ENCODE measurements at places on chromosomes 7 and 10.

- no peak for DNase-seq
These were observed 131.6 kb downstream of the NRBF2 start for GRCh38 chr10:63264617-63265221.

DNA sequence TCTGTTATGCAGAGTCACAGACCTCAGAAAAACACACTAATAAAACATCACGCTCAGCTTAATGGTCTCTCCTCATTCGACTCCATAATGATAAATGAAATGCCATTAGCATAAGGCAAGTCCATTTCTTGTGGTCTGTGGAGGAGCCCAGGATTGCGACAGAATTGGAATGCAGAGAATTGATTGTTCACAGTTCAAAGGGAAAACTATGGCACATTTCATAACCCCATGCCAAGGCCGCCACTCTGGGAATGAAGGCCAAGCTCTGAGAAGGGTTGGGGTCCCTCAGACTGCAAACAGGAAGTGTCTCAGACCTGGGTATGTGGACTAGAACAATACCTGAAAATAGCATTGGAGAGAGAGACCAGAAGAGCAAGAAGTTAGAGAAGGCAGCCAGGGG lies 398.9 kb downstream of the ADRA2A start:
- no peak for DNase-seq

GRCh38 chr7:47433564-47433895 lies 148.4 kb downstream of the TNS3 start:
- DNase-seq, result no peak

DNA sequence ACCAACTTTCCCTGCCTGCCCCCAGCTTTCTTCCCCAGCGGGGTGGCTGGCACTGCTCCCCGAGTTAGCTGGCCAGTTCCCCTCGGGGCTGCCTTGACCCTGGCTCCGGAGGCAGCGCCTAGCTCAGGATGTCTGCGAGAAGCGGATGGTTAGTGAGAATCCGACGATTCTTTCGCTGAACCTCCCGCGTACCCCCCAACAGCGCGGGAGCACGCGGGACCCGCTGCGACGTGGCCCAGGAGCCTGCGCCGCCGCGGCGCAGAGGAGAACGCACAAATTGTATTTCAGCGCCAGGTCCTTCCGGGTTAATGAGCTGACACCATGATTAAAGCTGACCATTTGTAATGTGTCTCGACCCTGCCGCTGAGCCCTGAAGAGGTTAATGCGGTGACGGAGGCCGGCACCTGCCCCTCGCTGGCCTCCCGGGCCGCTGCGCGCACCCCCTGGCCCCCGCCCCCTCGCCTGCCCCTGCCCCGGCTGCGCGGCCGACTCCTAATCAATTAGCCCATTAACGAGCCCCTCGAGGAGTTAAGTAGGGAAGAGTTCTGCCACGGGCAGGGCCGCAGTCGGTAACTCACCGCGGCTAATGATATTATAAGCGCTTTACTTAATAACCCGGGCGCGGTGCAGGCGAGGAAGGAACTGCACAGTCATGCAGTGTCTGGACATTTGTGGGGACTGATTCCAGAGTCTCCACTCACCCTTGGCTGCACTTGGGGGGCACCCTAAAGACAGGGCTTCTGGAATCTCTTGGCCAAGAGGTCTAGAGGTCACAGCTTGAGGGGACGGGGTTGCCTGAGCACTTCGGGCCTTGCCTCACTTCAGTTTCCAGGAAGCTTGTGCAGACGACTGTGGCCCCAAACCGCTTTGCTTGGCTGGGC lies 1.7 kb upstream of the HMX2 start:
- DNase-seq, result no peak

- DNase-seq, result no peak
These were observed 477.5 kb downstream of the PTPRN2 start for GRCh38 chr7:158110034-158110590.

- DNase-seq, result no peak
These were observed 352.5 kb downstream of the GPAM start for GRCh38 chr10:111831058-111831457.

GRCh38 chr7:27747589-27748368 lies 7.8 kb downstream of the TAX1BP1 start:
- no peak for DNase-seq

DNA sequence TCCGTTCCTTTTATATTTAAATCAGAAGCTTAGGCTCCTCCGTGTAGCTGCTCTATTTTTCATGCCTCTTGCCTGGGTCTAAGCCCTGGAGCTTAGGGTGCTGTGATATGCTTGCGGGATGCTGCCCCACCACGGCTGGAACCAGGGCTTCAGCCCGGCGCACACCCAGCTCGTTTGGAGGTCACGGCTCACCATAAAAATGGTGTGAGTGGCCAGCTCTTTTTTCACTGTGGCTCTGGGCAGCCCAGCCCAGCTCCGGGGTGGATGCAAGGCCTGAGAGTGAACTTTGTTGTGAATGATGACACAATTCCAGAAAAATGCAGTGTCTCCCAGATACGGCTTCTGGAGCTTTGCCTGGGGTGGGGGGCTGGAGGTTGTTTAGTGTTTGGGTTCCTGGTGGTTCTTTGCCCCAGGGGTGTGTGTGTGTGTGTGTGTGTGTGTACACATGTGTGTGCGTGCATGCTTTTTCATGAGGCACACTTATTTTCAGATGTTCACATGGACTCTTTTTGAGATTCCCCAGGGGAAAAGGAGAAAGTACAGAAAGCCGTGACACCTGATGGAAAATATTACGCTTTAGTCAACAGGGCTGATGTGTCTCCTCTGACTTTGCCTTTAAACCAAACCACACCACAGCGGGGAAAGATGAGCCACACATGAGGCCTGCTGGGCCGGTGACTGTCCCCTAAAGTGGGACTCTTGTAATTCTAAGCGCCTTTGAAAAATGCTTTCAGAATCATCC lies 46.2 kb downstream of the GRK5 start:
- no peak for DNase-seq

DNA sequence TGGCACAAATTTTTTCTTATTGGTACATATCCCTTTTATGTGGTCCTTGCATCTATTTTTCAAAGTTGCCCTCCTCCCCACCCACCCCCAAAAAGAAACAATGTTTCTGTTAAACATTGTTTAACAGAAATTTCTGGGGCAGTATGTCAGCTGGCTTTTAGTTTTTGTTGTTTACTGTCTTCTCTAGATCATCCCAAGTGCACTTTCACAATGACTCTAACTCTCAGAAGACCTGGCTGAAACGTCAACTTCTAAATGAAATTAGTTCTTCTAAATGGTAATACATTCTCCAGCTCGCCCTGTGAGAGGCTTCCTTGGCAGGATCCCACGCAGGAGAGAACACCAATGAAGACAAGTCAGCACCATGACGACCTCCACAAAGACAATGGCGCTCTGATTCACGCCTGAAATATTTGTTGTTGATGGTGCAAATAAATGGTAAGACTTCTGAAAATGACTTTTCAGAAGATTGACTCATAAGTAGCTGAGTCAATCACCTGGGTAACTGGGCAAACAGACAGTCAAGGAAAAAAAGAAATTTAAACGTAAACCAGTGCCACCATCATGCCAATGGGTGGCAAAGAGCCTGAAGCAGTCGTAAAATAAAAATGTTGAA lies 293.7 kb downstream of the FZD1 start:
- DNase-seq, result no peak

GRCh38 chr10:79073784-79074432 lies 5.1 kb downstream of the ZMIZ1 start:
- no peak for DNase-seq

GRCh38 chr7:9488555-9488954 lies 1055.1 kb downstream of the NXPH1 start:
- no peak for DNase-seq

- no peak for DNase-seq
These were observed 61.2 kb upstream of the YAE1 start for GRCh38 chr7:39504963-39505362.

- no peak for DNase-seq
These were observed 31.9 kb downstream of the ZAN start for GRCh38 chr7:100765250-100765649.

DNA sequence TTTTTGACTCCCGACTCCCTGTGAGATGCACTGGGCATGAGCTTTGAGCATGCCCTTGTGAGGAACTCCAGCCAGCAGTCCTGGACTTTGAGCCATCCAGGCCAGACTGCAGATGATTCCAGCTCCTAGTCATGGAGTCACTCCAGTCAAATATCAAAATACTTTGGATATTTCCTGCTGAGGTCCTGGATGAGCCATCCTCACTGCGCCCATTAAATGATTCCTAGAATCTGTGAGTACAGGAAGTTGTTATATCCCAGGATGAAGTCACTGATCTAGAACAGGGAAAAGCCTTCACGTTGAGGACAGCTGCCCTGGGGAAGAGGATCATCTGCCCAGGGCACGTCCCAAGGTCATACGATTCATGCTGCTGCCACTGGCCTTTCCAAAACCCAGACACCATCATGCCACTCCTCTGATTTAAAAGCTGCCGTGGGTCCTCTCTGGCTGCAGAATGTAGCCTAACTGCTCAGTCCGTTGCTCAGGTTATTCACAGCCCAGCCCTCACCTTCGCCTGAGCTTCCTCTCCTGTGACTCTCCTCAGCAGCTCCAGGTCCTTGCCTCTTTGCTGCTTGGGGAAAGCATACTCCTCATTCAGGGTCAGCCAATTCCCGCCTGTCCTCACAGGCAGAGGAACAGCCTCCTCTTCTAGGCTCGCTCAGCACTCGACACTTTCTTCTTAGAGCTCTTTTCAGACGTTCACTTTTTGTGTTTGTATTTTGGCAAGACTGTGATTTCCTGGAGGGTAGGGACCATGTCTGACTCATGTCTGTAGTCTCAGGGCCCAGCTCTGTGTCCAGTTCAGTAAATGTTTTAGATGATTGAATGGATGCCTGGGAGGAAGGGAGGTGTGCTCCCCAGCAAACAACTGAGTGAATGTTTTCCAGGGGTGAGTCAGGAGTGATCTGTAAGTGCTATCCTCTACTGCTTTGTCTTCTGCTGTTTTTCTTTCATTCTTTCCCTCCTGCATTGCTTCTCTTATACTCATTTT lies 157.8 kb downstream of the SNX10 start:
- no peak for DNase-seq

DNA sequence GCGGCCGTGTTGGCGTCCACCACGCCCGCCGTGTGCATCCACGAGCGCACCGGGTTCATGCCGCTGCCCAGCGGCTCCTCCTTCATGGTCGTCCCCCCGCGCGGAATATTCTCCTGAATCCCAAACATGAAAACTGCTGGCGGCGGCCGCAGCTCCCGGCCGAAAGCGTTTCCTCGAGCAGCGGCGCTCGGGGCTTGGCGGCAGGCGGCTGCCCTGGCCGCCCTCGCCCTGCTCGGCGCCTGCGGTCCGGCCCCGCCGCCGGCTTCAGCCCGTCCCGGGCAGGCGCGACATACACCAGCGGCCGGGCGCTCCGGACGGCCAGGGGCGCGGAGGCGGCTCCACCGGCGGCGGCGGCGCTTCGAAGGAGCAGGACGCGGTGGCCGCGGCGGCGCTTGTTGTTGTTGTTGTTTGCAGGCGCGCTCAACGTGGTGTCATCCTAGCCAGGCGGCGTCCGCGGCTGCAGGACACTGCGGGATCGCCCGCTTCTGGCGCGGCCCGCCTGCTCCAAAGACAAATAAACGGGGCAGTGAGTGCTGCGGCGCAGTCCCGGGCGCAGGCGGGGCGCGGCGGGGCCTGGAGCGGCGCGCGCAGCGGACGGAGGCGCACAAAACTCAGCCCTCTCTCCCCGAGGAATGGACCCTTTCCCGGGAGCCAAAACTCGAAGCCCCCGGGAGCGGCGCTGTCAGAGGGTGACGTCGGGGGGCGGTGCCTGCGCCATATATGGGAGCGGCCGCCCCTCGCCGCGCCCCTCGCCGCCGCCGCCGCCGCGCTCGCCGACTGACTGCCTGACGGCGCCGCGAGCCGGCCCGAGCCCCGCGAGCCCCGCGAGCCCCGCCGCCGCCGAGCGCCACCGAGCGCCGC lies at the start of gene EBF3:
Gene EBF3, minus strand, starts transcription at position 634 of the 861 bp plus-strand sequence. Its CDS starts 506 bp downstream, at position 128.
- no peak for DNase-seq

DNA sequence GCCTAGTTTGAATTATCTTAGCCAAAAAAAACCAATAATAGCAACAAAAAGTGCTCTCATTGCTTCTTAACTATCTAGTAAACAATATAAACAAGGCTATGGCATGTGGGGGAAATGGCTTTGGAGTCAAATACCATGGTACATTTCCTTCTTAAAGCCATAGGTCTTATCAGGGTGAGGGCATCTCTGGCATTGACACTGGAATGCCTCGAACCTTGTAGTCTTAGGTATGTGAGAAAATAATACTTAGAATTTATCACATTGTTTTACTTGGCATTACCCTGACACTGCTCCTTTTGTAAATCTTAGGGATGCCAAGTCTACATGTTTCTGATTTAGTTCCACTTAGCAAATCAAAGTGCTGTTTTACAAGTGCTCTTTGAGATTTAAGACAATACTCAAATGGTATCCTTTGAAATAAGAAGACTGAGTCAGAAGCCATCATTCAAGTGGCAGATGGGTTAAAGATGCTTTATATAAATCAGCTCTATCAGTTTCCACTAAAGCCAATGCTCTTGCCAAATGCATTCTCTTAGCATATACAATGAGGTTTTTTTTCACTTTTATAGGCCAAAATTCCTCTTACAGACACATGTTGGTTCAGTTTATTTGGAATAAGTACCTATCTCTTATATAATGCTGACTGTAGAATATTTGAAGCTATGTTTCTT lies 155.2 kb downstream of the HPSE2 start:
- DNase-seq, result no peak

DNA sequence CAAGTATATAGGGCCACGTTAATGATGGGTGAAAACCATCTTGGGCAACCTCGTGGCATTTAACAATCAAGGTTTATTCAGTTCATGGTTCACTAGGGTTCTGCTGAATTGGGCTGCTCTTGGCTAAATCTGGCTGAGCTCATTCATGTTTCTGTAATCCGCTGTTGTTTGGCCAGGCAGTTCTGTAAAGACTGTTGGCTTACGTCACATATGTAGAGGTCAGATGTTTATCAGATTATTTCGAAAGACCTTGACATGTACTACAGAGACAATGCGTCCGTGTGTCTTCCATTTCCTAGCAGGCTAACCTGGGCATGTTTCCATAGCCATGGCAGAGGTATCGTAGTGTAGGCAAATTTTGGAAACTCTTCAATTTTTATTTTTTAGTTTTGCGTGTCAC lies 190.0 kb upstream of the ZWINT start:
- DNase-seq, result no peak

GRCh38 chr10:72935361-72935760 lies 19.2 kb downstream of the PLA2G12B start:
- no peak for DNase-seq

DNA sequence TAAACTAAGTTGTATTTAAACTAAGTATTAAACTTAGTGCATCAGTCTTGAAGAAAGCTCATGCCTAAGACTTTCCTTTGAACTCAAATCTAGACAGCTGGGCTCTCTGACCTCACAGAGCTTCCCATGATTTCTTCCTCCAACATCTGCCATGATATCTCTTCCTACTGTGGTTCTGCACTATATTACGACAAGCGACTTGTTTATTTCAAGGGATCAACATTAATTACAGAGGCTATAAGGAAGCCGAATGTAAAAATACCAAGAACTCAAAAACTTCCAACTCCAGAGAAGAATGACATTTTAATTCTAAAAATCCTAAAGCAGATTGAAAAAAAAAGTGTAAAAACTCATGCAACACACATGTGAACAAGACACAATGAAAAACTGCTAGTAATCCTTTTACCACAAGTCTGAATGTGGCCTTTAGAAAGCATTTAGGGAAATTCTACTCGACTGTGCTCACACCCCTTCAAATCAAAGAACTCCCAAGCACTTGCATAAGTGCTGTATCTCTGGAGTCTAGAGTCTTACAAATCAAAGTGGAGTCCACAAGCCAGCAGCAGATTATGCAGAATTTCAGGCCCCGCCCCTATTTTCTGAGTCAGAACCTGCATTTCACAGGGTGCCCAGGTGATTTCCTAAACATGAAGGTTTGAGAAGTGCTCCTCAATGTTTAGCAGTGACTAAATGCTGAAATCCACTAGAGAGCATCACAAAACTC lies 22.7 kb upstream of the WASHC2A start:
- DNase-seq, result no peak

Data from activated gamma-delta T cell treated with anti-CD3 and anti-CD28 coated beads, Interleukin-2, amount 50 U/mL, for 16 hours (primary cell).